Activated CD8-positive, alpha-beta memory T cell treated with anti-CD3 and anti-CD28 coated beads for 24 hours (primary cell): ENCODE measurements at places on chromosomes 2 and 18.
A peak's percentile ranks its signal among the peaks of the same experiment; 100 is the strongest.

- no peak for DNase-seq
Observed at GRCh38 chr18:22572341-22572740, 154.6 kb upstream of the CTAGE1 start.

DNA sequence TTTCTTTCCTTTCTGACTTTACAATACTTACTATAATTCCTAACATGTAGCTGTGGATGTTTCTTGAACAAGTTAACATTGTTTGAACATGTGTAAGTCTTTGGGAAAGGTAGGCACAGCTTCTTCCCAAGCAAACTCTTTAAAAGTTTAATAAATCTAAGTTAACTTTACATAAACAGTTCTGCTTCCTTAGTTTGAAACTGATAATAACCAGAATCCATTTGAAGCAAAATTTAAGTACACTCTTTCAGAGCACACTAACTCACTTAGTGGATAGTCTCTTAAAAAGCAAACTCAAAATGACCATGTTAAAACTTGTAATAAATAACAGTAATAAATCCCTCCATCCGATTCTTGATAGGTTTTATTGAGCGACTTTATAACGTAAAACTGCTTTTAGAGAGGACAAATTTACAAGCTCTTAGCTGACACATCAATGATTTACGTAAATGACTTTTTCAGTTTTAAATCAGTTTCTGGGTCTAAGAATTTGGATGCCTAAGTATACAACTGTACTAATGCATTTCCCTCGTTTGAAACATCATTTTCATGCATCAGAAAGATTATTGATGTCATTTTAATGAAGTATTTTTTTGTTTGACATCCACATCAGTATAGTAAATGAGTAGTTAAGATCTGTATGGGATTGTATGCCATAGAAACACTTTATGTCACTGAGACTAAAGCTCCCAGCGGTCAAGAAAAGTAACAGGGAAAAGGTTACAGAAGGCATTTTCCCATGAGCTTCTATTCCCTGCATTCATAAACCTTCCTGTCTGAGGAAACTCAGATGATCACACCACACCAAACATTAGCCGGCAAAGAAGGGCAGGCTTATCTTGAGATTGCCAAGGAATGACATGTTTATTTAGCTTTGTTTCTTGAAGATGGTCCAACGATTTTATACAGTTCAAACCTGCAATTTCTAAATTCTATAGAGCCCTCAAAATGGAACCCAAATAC lies 67.5 kb downstream of the PDE1A start:
- no peak for DNase-seq

DNA sequence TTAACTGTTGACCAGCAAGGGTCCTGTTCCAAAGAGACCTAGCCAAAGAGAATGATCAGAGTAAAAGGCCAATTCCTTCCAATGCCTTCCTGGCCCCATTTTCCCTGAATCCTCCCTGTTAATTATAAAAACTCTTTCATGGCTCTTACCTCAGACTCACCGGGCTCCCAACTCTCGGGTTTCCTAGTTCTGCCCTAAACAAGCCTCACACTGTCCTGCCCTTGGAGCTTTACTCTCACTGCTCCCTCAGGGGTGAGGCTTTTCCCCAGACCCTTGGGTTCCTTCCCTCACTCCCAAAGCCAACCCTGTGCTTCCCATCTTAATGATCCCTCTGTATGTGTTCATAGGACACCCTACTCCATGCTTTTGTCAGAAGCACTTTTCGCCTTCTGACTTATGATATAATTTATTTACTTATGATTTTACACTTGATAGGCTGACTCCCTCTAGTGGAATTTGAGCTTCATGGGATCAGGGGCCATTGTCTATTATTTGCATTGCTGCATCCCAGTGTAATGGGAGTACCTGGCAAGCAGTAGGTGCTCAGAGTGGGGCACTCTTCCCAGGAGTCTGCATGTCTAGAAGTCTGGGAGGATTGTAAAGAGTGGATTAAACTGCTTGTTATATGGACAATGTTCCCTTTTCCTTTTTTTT lies 29.9 kb upstream of the ZNG1B start:
- DNase-seq = no peak

DNA sequence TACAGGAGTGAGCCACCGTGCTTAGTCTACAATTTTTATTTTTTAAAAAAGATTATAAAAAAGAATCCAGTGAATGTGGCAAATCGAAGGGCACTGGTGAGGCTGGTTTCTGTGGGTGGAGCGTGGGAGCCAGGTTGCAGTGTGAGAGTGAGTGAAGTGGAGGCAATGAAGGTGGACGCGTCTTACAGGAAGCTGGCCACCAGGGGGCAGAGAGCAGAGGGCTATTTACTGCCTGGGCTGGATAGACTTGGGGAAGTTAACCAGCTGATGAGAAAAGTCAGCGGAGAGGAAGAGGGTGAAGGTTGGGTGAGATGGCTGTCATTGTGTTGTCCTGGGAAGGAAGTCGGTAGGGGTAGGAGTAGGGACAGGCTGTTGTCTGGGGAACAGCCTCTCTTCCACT lies 6.8 kb downstream of the SCTR start:
- no peak for DNase-seq

- no peak for DNase-seq
Observed at GRCh38 chr2:220240641-220241040, 613.2 kb downstream of the SLC4A3 start.

GRCh38 chr2:118669654-118670053 lies 177.8 kb downstream of the EN1 start:
- no peak for DNase-seq

DNA sequence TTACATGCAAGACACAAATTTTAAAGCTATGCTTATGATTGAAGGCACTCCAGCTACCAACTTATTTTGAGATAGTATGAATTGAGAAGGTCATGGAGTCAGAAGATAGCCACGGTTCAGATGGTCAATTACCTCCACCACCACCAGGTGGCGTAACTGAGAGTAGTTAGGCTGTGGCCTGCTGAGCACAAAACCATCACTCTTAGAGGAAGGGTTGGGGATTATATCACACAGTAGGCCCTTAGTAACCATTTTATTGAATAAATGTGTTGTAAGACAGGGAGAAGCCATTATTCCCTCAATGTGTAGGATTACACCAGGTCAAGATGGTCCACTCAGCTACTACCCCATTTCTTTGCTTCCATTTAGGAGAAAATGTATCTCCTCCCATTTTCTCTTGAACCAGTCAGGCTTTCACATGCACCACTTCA lies 18.8 kb downstream of the KLHL41 start:
- peak; percentile 85 for DNase-seq

DNA sequence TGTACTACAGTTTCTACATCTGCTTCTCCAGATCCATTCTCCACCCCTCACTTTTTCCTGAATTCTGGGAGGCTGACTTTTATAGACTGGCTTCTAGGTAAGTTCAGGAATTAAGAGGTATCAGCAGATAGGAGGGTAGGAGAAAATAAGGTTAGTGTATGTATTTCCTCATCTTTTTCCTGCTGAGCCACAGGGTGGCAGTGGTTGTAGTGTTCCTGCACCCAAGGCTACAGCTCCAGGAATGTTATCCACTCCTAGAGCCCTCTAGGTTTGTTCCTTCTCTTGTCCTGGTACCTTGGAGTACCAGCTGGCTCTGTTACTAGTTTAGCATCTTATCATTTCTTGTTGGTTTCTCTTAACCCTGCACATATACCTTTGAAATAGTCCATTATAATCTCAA lies 40.7 kb upstream of the C2orf66 start:
- DNase-seq = no peak

DNA sequence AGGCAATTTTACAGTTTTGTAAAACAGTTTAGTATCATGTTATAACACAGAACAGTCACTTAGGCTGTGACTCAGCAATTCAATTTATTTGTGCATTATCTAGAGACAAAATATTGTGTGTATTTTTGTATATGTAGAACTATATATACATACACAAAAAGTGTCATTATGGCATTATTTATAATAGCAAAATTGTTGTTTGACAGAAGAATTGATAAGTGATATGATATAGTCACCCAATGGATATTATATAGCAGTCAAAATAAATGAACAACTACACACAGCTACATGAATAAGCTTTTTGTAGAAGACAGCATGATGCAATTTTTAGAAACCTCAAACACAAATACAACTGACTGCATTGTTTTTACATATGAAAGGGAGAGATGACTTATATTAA lies 334.0 kb downstream of the TRIB2 start:
- DNase-seq = no peak

DNA sequence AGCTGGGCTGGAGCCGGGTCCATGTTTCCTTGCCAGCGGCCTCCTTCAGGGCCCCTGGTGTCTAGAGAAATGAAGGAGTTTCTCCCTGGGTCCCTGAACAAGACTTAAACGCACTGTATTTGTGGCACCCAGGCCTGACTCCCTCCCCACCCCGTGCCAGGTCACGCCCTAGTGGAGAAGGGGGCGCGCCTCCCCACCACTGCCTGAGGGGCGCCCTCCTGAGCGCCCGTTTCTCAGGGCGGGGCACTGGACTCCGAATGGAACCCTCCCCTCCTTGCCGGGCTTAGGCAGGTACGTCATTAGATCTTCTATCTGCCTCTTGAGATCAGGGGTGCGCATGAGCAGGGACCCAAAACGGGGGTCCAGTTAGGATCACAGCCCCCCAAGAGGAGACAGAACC lies 16.3 kb downstream of the ODC1 start:
- DNase-seq = no peak

DNA sequence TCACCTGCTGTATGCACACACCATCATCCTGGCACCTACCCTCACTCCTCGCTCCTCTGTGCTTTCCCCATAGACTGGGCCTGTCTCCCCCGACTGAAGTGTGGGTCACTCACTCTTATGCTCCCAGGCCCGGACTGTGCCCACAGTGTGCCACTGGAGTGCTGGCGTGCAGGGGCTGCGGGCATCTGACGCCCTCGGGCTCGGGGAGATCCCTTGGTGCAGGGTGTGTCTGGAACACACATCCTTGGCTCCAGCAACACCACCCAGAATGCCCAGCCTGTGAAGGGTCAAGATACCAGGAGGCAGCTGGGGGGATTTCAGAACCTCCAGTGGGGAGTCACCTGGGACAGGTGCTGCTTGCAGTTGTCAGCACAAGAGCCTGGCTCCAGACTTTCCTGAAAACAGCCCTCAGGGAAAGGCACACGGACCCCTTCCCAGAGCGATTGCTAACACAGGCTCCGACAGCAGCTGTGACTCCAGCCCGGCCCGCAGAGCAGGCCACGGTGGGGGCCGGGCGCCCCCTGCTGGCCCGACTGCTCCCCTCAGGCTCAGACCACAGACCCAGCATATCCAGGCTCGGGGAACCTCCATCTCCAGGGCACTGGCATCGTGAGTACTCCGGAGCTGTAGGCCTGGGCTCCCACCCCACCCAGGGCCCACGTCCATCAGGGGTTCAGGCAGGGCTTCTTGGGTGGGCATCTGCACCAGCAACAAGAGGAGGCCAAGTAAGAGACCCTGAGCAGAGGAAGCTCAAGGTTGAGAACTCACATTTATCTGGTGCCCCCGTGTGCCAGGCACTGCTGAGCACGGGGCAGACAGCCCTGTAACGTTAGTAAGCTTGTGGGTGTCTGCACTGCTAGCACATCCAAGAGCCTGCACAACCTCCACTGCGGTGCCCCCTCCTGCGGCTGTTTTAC lies 8.6 kb downstream of the HS1BP3 start:
- DNase-seq = peak; percentile 89

DNA sequence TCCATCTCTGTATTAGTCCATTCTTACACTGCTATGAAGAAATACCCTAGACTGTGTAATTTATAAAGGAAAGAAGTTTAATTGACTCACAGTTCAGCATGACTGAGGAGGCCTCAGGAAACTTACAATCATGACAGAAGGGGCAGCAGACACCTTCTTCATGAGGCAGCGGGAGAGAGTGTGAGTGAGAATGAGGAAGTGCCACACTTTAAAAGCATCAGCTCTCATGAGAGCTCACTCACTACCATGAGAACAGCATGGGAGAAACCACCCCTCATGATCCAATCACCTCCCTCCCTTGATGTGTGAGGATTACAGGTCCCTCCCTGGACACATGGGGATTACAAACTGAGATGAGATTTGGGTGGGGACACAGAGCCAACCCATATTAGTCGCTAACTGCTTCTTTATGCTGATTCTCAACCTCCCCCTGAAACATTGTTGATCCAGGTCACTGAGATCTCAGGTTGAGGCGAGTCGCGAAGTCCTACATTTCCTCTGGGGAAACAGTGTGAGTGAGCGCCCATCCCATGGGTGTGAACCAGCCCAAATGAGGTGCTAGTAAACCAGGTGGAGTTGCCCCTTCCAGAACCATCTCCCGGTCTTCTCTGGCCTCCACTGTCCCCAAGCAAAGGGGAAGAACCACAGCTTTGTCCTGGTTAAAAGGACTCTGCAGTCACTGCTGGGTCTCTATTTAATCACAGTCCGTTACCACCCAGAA lies 123.8 kb downstream of the CAPN13 start:
- no peak for DNase-seq

DNA sequence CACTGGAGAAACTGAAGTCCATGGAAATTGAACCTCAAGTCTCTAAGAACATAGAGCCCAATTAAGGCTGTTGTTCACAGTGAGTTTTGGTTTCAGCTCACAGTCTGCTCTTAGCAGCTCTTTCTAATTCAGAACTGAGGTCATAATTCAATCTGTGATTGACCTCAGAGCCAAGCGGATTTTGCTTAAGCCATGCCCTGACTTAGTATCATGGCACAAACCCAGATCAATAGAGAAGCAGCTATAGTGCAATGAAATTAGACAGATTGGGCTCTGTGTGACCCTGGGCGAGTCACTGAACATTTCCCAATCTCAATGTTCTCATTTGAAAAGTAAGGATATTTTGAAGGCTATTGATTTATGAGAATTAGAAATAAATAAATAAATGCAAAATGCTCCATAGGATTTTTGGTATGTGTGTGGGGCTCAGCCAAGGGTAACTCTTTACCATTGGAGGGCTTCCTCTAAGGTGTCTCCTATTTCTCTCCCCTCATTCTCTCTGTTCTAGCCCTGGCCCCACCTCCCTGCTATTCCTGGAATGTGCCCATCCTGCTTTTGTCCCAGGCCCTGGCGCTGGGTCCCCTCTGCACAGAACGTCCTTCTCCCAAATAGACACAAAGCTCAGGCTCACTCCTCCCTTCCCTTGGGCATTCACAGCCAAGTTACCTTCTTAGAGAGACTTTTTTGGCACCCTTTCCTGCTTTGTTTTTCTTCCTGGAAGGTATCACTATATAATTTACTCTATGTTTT lies 239.6 kb downstream of the LPIN1 start:
- DNase-seq = no peak

DNA sequence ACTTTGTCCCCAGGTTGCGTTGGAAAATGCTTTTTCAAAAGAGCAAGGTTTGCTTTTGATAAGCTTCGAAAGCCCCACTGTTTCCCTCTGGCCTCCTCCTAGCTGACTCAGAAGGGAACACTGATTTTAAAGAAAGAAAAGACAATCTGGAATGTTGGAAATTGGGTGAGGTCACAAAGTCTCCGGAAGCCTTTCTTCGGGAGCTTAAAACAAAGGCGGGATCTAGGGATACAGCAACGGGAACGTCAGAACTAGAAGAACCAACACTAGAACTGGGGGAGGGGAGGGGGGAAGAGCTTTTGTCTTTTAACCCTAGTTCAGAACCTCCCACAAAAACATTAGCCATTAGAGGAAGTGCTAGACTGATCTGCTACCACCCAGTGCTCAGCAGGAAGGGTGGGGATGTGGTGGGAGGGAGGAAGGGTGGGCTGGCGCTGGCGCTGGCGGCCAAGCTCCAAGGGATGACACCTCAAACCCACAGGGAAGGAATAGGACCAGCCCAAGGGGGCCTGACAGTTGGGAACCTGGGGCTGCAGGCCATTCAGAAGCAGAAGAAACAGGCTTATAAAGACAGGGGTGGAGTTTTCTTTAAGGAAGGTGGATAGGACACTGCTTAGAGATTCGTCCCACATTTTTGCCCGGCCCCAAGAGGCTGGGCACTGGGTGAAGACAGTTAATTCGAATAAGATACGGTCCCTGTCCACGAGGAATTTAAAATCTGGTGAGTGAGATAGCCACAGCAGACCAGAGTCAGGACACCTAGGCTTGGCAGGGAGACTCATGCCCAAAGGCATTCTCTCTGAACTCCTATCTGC lies 1.7 kb downstream of the TMSB10 start:
- peak; percentile 72 for DNase-seq
